ENCODE measurements at places on chromosomes 7 and 10. TPM values are rescaled to one million over a fixed set of nuclear protein-coding genes. Genes with fewer than 3 reads are reported as not detected.

GRCh38 chr7:128120116-128120515 lies 88.9 kb upstream of the LRRC4 start:
- no peak for DNase-seq

GRCh38 chr7:92731335-92732063 lies 104.9 kb downstream of the CDK6 start:
- no peak for DNase-seq

DNA sequence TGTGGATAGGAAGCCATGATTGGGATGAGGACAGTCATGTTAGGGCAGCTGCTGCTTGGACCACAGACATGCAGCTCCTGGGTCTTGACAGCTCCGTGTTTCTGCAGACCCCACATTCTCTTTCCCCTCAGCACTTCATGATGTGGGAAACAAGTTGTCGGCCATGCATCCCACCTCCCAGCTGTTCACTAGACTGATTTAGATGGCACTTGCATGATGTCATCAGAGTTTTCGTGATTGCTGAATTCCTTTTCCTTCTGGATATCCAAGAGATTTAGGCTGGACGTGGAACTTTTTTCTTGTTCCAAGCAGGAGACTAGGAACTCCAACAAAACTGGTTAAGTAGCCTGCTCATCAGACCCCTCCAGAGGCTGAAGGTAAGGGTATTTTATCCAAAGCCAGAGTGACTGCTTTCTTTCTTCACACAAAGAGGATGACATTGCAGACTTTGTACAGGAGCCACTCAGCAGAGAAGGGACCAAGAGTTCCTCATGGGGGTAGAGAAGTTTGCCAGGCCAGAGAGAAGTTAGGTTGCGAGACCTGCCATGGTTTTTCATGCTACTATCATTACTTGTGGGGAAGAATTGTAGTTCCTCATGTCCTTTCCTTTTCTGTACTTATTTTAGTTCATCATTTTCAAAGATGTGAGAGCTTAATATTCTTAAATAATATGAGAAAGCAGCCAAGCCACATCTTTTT lies 117.7 kb upstream of the GJD4 start:
- DNase-seq = no peak

GRCh38 chr10:102752934-102753664 lies 9.4 kb downstream of the WBP1L start:
- no peak for DNase-seq

The GDF2 gene
- total RNA-seq = not detected

The GHRHR gene
- total RNA-seq = not detected

GRCh38 chr10:65861249-65861648 lies 1064.6 kb upstream of the LRRTM3 start:
- no peak for DNase-seq

DNA sequence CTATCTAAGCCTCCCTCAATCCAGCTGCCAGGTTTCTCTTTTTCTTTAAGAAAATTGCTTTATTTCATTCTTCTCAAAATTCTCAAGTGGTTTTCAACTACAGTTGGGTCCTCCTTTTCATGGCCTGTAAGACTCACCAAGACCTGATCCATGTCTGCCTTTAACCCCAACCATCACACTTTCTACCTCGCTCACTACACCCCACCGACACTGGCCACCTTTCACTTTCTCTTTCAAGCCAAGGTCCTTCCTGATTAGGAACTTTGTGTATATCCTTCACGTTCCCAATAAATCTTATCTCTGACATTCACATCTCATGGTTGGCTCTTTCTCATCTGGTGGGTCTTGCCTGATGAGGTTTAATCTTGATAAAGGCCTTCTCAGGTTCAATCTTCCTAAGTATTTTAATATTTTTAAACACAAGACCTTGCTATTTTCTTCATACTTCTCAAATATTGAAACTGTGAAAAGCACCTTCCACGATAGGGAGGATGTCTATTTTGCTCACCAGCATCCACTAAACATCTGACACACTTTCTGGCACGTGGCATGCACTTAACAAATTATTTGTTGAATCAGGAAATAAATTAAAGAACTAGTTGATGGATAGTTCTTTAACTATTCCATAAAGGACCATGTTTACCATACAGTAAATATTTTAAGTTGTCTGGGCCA lies 624.8 kb downstream of the GRID1 start:
- no peak for DNase-seq

- no peak for DNase-seq
Measured at GRCh38 chr7:103031781-103032180, 42.8 kb downstream of the FBXL13 start.

- DNase-seq = no peak
Measured at GRCh38 chr7:1881946-1882345, 211.9 kb downstream of the ELFN1 start.

The EN2 gene
- not detected for total RNA-seq

GRCh38 chr10:55163388-55163979 lies 362.5 kb upstream of the PCDH15 start:
- no peak for DNase-seq

GRCh38 chr7:30510124-30511075 lies 5.8 kb upstream of the GGCT start:
- DNase-seq = no peak

The PKD2L1 gene
- total RNA-seq = not detected

DNA sequence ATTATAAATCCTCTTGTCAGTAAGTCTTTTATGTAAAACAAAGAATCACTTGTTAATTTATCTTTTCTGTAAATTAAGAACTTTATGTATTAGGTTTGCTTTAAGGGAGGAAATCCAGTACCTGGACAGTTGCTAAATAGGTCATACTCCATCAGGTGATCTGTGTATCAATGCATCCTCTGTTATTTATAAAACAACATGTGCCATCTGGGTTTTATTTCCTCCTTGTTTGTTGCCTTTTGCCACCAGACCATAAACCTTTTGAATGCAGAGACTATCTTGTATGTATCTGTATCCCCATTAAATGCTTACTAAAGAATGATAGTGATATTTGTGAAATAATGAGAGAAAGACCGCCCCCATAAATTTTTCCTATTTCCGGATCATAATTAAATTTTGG lies 70.0 kb downstream of the SLC35B4 start:
- no peak for DNase-seq

The CAMK2G gene
- total RNA-seq = 19.9 TPM

The FAM237B gene
- not detected for total RNA-seq

The MAP3K8 gene
- total RNA-seq = 160 TPM

The UBN2 gene
- total RNA-seq = 19.5 TPM

The C10orf105 gene
- not detected for total RNA-seq
